ENCODE measurements at places on chromosomes 5 and 9. TPM values are rescaled to one million over a fixed set of nuclear protein-coding genes. Genes with fewer than 3 reads are reported as not detected.

- DNase-seq, result peak; percentile 91
- H3K4me1 ChIP-seq, result peaks cover 19% of the 10 kb centered on the region
- H3K27ac ChIP-seq, result peak overlapping the region; percentile 81
Measured at GRCh38 chr5:172943283-172943841, 15.9 kb upstream of the RPL26L1 start.

DNA sequence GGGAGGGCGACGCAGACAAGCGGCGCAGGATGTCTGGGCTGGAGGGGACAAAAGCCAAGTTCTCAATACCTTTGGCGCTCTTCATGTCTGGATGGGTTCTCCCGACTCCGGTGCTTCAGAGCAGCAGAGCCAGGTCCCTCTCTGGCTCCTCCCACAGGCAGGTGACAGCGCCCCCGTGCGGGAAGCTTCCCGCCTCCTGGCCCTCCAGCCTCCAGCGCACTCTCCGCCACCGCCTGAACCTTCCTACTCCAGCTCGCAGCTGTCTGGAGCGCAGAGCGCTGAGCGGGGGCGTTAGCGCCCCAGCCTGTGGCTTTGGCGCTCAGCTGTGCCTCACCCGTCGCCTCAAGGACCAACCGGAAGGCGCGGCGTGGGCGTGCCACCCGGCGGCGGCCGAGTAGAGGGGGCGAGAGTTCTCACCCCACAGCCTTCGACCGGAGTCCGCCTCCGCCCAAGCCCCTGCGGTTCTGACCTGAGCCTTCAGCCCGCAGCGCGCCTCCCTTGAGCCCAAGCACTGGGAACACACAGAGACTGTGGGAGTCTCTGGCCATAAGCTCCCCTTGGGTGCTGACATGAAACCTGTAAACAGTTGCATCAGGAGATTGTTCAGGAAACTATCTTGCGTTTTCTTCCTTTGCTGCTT is at the start of gene SLCO4C1:
TSS of gene SLCO4C1 (minus strand) at position 107 of the 640 bp plus-strand sequence. CDS start at position 85, 22 bp downstream.
- H3K36me3 ChIP-seq, result no peaks in the 10 kb centered on the region
- peak within 1 kb of the TSS; percentile 43 for H3K4me3 ChIP-seq
- no peaks in the 10 kb centered on the region for H3K27me3 ChIP-seq
- no peaks in the 10 kb centered on the region for H3K4me1 ChIP-seq

DNA sequence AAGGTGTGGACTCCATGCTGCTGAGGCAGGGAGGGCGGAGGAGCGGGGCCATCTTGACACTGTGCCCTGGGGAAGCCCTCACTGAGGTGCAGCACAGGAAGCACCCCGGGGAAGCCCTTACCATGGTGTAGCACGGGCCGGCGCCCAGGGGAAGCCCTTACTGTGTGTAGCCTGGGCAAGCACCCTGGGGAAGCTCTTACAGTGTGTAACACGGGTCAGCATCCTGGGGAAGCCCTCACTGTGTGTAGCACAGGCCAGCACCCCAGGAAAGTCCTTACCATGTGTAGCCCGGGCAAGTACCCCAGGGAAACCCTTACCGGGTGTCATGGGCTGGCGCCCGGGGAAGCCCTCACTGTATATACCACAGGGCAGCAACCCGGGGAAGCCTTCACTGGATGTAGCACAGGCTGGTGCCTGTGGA is 62.6 kb upstream of the ZNF354B start:
- H3K27me3 ChIP-seq, result no peaks in the 10 kb centered on the region
- H3K4me3 ChIP-seq, result no peak overlapping the region
- H3K36me3 ChIP-seq, result no peaks in the 10 kb centered on the region
- no peaks in the 10 kb centered on the region for H3K4me1 ChIP-seq
- H3K27ac ChIP-seq, result no peak overlapping the region

PCAT7 gene
- total RNA-seq, result 0.17 TPM
